ENCODE measurements at places on chromosomes 12 and 14.

GRCh38 chr14:75748336-75748735 is 87.3 kb downstream of the TTLL5 start:
- no peak for DNase-seq

DNA sequence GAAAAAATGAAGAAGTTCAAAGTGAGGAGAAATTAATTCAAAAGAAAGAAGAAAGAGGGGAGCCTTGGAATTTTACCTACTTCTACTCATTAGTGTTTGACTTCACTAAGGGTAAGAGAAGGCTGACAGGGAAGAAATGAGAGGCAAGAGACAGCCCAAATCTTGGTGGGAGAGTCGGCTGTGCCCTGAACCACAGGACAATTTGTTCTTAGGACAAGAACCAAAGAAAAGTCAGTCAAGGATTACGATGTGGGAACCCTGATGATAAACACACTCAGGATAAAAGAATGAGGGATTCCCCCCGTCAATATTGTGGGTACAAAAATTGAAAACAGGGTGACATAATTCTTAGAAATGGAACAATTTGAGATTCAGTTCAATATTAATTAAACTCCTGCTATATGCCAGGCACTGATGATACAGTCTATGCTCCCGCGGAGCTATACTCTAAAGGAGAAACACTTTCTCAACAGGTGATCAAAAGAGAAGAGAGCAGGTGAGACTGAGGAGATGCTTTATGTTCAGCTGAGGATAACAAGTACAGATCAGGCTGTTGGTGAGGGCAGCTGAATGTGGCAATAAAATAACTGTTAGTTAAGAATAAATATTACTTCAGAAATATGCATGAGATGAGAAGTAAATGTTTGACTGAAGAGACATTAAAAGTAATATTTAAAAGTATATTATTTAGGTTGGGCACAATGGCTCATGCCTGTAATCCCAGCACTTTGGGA is 175.4 kb downstream of the SLC25A21 start:
- DNase-seq, result no peak

GRCh38 chr14:76936483-76936882 is 92.0 kb downstream of the IRF2BPL start:
- no peak for DNase-seq

DNA sequence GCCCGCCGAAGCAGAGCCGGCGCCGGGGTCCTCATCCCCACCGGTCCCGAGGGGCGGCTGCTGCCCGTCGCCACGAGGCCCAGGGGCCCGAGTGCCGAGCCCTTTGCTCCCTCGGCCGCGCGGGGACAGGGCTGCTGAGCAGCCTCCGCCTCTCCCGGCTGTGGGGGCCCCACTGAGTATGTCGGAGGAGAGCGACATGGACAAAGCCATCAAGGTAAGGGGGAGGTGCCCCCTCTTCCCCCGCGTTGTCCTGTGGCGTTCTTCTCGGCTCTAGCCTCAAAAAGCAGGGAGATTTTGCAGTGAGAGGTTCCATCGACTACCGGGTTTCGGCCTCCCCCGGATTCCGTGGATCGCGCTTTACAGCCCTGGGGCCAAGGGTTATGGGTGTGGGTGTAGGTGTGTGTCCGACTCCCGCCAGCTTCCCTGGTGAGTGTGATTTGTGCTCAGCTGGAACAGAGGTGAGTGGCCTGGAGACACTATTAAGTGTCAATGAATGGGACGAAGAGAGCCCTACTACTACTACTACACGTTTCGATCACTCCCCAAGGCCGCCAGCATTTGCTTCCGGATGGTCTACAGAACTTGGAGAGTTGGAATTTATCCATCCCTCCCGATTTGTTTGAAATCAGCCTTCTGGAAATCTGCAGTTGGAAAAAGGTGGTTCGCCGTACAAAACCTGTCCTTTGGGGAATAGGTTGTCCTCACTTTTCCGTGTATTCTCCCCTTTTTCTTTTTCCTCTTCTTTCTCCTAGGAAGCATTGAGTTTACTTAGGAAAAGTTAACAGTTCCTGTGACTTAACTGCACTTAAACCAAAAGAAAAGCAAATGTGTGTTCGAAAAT is 748 bp downstream of the MAPKAPK5 start:
- no peak for DNase-seq

- DNase-seq, result no peak
These were observed 6.7 kb downstream of the BCL7A start for GRCh38 chr12:122028165-122028904.

Measured in GM12892 (cell line).